ENCODE measurements at places on chromosomes 12 and 14. TPM values are rescaled to one million over a fixed set of nuclear protein-coding genes. Genes with fewer than 3 reads are reported as not detected.

Gene NXPH4
- 0.24 TPM for total RNA-seq

- DNase-seq, result no peak
Measured at GRCh38 chr14:101137234-101137633, 233.7 kb upstream of the RTL1 start.

DNA sequence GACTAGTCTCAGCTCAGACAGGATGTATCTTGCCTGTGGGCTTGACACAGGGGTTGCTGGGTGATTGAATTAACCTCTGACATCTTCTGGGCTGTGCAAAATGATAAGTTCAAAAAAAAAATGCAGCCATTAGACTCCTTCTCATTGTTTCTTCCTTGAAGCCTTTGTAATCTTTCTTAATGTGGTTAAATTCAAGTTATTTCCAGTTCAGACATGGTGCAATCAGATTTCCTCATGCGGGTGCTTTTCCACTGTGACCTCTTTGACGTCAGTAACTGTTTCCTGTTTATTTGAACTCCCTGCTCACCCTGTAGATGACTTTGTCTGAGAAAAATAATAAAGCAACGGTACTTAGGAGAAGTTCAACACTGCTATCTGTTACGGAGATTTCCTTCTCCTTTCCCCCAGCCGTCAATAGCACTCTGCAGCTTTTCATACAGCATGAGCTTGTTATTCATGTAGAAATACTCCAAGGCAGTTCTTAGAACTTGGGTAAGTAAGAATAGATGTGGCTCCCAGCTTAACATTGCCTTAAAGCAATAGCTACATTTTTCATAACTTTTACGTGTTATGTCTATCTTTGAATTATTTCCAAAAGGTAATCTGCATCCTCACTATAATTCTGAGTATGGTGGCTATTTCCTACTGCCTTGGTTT, 155.5 kb downstream of the PRKCH start:
- DNase-seq, result no peak

GRCh38 chr12:66742508-66743367, 63.9 kb upstream of the GRIP1 start:
- no peak for DNase-seq

Gene TNFRSF1A
- 190 TPM for total RNA-seq

GRCh38 chr12:95051241-95051640, 22.2 kb downstream of the NR2C1 start:
- no peak for DNase-seq

DNA sequence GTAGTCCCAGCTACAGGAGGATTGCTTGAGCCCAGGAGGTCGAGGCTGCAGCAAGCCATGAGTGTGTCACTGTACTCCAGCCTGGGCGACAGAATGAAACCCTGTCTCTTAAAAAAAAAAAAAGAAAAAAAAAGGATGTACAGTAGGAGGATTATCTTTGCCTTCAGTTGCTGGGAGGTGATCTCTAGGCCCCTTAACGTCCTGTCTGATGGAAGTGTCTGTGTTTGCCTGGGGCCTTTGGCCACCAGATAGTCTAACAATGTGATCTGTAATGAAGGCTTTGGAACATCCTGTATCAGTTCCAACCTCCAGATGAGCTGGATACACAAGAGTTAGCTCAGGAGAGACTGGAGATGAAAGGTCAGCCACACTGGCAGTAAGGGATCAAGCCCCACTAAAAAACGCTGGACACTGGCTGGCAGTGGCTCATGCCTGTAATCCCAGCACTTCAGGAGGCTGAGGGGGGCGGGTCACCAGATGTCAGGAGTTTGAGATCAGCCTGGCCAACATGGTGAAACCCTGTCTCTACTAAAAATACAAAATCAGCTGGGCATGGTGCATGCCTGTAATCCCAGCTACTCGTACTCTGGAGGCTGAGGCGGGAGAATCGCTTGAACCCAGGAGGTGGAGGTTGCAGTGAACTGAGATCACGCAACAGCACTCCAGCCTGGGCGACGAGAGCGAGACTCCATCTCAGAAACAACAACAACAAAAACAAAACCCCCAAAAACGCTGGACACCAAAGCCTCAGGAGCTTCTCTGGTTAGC, 19.0 kb upstream of the HNF1A start:
- no peak for DNase-seq

All from posterior vena cava (tissue), 2 donors.